Naive thymus-derived CD8-positive, alpha-beta T cell (primary cell): ENCODE measurements at places on chromosomes 16 and 17.

GRCh38 chr17:57091186-57091618 lies 6.2 kb downstream of the AKAP1 start:
- DNase-seq: no peak

DNA sequence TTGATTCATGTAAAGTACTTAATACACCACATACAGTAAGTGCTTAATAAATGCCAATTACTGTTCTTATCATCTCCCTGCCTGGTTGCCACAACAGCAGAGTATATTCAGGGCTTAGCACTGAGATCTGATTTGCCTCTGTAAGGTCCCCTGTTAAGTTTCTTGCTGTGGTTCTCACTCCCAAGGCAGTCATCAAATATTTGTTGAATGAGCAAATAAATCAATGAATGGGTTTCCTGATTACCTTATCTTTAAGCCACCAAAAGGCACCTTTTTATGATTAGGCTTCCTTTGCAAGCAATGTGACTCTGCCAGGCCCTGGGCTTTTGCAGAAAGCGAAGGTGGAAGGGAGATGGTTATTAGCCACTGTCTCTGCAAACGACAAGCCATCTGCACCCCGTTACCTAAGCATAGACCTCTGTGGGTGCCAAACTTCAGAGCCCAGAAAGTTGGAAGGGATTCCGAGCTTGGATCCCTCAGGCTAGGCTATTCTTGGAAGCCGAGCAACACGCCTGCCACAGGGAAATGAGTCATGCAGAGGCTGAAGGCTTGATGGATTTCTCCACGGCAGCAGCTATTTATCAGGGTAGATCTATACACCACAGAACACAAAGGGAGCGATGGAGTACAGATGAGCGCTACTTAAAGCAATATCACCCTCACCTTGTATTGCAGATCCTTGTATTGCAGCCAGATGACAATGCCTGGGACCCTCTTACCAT lies 102.0 kb downstream of the GRIN2A start:
- DNase-seq: no peak

DNA sequence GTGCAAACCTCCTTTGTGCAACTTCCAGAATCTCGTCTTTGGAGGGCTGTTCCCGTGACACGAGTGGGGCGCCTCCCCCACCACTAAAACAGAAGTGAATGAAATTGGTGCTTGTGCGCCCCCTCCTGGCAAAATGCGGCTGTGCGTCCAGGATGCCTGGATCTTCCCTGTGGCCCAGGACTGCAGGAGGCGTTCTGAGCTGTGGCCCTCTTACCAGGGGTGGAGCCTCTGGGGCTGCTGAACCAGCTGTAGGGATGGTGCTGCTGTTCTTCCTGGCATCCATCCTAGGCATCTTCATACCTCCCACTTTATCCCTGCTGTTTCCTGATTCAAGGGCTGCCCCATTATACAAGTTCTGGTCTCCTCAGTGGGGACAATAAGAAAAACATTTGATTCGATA lies 18.5 kb upstream of the NAGLU start:
- DNase-seq: peak; percentile 72

GRCh38 chr16:29813644-29814562 lies 1.9 kb downstream of the PRRT2 start:
- no peak for DNase-seq

- DNase-seq: no peak
Measured at GRCh38 chr17:73643001-73643851, 1.0 kb downstream of the SDK2 start.

DNA sequence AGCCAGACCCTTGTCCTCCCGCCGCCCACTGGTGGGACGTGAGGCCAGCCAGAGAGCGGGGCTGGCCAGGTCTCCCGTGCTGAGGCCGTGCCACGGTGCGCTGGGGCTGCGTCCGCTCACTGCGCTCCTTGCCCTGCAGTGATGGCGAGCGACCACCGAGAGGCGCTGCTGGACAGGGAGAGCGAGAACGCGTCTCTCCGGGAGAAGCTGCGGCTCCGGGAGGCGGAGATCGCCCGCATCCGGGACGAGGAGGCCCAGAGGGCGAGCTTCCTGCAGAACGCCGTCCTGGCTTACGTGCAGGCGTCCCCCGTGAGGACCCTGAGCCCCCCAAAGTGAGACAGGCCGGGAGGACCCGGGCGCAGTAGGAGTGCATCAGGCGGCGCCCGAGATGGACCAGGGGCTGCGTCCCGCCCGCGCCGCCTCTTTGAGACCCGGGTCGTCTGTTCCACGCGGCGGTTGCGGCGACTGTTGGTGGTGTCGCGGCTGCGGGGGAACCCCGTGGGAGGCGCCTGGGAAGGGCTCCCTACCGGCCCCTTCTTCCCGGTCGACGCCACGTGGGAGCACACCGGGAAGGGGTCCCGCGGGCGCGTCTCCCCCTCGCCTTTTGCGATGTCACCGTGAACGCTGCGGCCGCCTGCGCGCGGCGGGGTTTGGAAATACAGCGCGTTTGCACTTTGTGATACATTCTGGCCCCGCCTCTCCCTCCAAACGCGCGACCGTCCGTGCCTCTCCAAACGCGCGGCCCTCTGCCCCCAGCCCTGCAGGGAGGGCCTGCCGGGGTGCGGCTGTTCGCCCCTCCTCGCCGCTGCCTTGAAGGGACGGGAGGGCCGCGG lies 792 bp upstream of the RAC3 start:
- peak; percentile 87 for DNase-seq
